SK-N-SH (cell line): ENCODE measurements at places on chromosomes 1 and 21. TPM values are rescaled to one million over a fixed set of nuclear protein-coding genes. Genes with fewer than 3 reads are reported as not detected.

KCNQ4 gene
- polyA plus RNA-seq = 0.05 and 0.15 TPM in 2 replicates

SLC25A34 gene
- polyA plus RNA-seq = 1.2 and 1.4 TPM in 2 replicates

CXADR gene
- polyA plus RNA-seq = 1.1 and 2.0 TPM in 2 replicates

SEMA6C gene
- polyA plus RNA-seq = 3.1 and 4.0 TPM in 2 replicates

FAM72C gene
- polyA plus RNA-seq = 2.3 and 2.4 TPM in 2 replicates
